Right kidney (tissue), 9 donors: ENCODE measurements at places on chromosomes 16 and 17.

DNA sequence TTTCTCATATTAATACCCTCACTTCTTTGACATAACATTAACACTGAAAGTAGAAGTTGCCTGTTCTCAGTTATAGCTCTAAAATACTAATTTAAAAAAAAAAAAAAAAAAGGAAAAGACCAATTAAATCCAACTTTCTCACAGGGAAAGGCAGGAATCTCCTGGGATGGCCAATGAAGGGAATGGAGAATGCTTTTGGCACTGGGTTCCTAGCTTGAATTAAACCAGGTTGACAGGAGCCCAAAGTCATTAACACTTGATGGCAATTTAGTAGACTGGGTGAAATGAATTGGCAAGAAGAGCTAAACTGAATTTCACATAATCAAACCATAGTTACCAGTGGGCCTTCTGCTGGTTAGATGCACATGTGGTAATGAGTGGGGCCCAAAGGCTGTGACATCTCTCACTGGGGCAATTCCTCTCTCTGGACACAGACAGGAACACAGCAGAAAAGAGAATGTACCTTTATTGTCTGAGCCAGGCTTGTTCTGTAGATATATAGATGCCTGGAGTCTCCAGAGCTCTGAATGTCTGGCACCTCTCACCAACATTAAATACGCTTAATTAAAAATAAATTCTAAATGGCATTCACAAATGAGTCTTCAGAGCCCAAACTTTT, 37.6 kb downstream of the NXPH3 start:
- DNase-seq, result no peak

- DNase-seq, result no peak
Observed at GRCh38 chr17:37068266-37068665, 119.5 kb downstream of the AATF start.

DNA sequence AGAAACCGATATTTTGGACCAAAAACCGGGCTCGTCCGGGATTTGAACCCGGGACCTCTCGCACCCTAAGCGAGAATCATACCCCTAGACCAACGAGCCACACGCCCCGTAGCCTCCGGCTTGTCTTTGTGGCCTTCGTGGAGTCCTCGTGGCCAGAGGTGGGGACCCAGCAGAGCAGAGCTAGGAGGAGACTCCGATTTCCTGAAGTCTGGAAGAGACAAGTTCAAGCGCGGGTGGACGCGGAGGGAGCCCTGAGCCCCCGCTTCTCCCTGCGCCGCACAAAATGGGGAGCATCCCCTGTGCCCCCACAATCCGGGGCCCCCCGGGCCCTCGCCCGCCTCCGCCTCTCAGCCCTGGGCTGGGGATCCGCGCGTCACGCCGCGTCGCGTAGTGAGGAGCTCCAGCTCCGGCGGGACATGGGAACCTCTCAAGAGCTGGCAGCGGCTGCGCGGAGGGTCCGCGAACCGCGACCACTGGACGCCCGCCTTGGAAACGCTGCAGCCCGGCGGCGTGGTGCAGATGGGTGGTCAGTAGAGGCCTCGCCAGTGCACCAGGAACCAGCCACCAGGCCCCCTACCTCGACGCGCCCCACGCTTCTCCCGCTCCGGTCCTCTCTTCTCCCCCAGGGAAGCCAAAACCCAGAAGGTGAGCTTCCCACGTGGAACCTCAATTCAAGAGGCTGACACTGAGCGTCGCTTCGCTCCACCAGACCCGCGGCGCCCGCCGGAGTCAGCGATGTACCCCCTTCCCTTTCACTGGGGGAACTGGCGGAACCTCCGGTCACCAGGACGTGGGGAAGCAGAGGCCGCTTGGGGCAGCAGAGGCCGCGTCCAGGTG, 5.2 kb upstream of the OR1F1 start:
- peak; percentile 69 for DNase-seq

GRCh38 chr16:89167425-89167941, 4.1 kb upstream of the CDH15 start:
- DNase-seq, result peak; percentile 70

DNA sequence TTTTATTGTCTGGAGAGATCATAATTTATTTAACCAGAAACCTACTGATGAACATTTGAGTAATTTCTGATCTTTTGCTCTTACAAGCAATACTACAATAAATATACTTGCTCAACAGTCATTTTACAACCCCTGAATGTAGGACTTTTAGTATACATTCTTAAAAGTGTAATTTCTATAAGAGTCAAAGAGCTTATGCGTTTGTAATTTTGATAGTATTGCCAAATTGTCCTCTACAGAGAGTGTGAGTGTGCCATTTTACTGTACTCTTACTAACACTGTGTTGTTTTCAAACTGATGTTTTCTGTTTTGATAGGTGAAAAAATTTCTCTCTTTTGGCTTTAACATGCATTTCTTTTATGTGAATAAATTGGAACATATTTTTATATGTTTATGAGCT, 139.1 kb downstream of the FTO start:
- DNase-seq, result no peak

- DNase-seq, result peak; percentile 47
Observed at GRCh38 chr17:39617446-39618245, 9.1 kb upstream of the PPP1R1B start.

DNA sequence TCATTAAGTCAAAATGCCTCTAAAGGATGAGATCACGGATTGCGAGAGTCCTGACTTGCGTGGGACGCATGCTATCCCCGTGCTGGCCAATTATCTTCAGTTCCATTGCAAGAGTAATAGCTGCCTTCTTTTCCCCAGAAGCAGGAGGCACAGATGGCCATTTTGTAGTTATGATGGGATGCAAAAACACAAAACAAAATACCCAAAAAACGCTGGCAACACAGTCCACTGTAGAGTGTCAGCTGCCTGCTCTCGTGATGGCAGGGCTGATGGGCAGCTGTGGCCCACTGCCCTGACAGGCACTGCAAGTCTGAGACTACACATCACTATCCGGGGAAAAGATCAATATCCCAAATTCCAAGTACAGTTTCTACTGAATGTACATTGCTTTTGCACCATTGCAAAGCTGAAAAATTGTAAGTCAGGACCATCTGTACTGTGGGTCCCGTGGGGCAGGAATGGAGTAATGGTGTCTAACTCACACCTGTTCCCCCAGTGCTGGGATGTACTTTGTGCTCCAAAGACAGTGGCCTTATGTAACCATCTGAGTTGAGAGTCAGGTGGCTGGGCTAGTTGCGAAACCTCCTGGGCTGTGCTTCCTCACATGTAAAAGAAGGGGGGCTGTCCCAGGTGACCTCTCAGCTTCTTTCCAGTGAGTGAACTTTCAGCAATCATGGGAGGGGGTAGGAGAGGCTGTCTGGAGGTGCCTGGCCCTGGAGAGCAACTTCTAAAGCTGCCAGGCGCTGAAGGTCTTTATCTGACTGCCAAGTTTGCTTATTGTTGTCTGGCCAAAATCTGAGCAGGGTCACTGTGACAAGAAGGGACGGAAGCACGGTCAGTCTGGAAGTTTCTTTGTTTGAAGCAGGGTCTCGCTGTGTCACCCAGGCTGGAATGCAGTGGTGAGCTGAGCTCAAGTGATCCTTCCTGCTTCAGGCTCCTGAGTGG, 4.7 kb downstream of the SLC47A1 start:
- no peak for DNase-seq

DNA sequence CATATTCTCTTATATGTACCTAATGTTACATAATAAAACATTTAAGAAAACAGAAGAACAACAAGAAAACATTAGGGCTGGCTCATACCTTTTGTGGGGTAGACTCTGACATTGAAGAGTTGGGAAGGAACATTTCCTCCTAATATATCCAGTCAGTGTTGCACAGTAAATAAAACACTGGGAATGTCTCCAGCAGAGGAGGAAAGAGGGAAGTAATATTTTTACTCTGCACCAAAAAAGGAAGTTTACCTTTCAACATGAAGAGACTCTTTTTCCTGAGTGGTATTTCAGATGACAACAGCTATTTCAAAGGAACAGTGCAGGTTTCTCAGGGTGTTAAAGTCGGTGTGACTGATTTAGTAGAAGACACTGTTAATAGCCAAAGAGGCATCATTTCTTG, 31.9 kb downstream of the EPN2 start:
- DNase-seq, result no peak

- DNase-seq, result no peak
Observed at GRCh38 chr17:13843862-13844635, 225.3 kb upstream of the COX10 start.

DNA sequence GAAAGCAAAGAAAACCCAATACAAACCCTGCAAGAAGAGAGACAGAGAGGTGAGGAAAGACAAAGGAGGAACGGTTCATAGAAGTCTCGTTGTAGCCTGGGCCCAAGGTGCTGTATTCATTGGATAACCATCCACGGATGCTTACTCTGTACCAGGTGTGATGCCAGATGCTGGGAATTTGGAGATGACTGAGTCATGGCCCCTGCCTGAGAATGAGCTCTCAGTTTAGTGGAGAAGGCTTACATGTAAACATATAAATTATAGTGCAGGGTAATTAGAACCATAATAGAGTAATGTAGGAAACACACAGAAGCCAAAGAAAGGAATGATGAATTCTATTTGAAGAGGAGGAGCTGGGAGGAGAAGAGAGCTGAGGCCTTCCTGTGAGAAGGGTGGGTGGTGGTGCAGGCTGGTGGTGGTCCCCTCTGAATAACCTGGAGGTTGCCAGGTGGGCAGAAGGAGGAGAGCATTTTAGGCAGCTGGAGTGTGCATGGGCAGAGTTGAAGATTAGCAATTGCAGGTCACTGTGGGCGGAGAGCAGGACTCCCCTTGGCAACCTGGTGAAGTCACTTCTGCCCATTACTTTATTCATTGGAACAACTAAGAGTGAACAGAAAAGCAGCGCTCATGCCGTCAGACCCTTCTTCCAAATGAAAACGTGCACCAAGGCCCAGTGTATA, 7.7 kb upstream of the ZG16 start:
- no peak for DNase-seq
